WERI-Rb-1 (cell line): ENCODE measurements at places on chromosomes 16 and 17.
A peak's percentile ranks its signal among the peaks of the same experiment; 100 is the strongest.

- no peak for DNase-seq
Observed at GRCh38 chr17:27755706-27756466, 44.4 kb downstream of the NOS2 start.

GRCh38 chr17:17528696-17529652, 32.8 kb upstream of the RASD1 start:
- no peak for DNase-seq

DNA sequence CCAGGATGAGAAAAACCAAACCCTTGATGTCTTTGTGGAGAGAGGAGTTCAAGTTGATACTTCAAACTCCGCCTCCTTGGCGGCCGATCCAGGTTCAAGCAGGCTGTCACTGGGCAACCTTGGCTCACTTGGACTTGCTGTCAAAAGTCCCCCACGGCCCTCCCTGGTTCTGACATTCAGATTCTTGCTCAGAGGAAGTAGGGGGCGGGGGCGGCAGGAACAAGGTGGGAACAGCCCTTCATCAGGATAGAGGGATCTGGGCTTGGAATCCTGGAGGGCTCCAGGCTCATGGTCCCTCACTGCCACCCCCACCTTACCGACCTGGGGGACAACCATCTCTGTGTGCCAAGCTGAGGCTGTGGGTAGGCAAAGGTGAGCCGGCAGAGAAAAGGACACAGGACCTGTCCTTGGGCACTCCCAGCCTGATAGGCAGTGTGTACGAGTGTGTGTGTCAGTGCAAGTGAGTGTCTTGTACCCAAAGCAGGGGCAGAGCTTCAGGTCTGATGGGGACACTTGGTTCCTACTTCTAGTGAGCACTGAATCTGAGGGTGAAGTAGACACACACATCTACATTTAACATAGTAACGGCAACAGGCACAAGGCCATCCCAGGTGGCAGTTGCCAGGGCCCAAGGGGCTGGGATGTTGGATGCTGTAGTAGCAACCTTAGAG, 6.6 kb upstream of the TSPOAP1 start:
- no peak for DNase-seq

DNA sequence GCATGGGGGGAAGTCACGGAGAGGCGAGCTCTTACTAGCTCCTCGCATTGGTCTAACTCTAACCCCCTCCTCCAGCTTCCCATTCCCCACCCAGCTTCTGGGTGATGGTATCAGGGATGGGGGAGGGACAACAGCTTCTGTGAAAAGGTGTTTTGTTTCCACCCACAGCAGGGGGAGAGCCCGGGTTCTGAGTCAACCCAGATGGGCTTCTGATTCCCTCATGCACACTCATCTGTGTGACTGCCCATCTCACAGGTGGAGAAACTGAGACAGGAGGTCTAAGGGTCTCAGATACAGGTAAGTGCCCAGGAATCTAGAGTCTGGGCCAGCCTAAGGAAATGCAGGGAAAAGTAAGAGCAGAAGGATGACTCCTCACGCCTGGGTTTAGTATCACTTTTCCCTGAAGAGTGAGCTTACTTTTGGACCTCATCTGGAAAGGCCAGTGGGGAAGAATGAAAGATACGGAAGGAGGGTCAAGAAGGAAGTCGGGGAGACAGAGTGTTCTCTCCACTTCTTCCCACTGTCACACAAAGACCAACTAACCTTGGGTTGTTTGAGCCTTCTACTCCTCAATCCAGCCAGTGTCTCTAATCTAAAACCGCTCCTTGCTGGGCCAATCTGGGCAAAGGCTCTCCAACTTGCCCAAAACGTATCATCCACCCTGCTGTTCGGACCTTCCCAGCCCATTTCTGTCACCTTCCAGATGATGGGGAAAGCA, 3.1 kb upstream of the TLCD2 start:
- no peak for DNase-seq

GRCh38 chr16:79264237-79265109, 336.1 kb downstream of the MAF start:
- DNase-seq: no peak

DNA sequence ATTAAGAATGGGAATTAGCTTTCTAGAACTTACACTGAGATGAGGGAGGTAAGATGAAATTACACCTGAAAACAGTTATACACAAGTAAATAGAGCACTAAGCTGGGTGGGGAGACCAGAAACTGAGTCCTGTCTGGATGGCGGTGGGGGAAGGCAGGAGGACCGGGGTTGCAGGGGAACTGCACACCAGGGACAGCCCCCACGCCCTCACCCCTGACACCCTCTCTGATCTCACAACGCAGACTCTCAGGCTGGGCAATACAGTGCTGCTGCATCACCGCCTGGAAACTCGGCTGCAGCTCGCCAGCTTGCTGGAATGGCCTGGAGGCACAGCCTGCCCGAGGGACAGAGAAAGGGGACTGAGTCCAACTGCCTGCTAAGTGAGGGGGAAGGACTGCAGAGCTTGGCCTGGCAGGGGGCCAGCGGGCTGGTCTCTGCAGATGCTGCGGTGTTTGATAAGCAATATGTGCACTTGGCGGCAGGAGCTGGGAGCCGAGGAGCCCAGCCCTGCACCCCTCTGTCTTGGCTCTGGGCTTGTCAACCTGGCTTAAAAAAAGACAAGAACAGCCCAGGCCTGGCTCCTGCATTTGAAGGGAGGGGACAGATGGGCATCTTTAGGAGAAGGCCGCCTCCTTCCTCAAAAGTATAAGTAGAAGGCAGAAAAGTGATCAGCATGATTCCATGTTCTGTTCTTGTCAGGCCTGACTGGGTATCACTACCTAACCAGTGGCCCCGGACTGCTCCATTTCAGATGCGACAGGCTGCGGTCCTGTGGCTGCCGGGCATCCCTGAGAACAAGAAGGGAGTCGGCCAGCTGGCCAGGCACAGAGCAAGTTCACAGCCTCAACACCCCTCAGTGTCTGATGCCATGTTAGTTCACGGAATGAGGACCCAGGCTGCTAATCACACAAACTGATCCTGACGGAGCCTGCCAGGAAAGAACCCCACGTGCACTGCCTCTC, 30.2 kb downstream of the SPHK1 start:
- DNase-seq: no peak

DNA sequence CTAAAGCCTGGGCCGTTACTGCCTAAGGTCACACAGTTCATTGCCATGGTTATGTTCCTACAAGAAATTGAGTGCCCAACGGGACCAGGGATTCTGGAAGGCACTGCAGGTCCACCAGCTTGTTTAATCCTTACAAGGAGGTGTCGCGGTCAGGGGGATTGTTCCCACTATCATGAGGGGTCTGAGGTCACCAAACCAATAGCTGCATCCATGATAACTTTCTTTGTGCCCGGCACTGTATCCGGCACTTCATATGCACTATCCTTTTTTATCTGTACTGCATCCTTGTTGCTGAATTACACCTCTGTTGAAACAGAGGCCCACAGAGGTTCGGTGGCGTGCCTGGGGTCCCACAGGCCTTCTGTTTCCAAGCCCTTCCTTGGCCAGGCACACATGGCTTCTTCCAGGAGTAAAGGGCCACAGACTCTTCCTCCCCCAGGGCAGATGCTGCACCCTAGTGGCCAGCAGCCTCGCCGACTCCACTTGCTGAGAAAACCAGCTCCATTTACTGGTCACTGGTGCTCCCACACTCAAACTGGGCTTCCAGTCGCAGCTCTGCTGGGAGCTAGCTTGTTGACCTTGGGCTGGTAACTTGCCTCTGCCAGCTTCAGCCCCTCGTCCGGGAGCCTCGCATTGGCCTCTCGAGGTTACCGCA, 82.0 kb upstream of the PLCG2 start:
- DNase-seq: peak; percentile 51

DNA sequence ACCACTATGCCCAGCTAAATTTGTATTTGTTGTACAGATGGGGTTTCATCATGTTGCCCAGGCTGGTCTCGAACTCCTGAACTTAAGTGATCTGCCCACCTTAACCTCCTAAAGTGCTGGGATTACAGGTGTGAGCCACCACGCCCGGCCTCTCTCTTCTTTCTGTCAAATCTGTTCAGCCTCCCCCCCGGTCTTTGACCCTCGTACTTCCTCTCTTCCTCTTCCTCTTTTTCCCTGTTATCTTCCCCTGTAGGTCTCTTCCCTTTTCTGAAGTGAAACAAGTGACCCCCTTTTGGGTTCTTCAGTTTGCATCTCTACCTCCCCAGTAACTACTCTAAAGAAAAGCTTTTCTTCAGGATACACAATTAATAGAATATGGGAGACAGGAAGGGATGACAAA, 31.7 kb upstream of the DHX40 start:
- DNase-seq: no peak

DNA sequence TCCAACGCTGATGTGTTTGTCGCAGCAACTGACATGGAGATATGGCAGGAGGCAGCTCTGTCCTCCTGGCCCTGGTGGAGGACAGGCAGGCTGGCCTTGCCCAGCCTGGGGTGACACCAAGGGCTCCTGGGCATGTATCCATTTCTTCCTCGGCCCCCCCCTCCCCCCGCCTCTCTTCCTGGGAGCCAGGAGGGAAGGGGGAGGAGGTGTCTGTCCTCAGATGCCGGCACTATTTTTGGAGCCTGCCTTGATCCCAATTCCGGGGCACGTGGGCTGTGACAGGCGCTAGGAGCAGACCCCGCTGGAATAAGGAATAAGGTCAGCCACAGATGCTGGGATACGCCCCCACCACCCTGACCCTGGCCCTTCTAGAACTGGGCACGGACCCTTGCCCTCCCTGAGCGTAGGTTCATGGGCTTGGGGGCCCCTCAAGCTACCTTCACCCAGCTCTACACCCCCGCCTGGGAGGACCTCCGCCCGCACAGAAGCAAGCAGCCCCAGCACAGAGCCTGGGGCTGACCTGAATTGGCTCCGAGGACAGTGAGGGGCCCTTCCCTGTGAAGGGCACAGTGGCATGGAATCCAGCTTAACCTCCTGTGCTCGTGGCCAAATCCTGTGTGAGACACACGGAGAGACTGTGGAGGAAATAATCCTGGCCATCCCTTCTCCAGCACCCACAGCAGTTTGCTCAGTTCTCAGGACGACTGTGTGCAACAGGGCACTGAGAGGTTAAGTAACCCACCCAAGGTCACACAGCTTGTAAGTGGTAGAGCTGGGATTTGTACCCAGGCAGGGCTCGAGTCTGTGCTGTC, 24.1 kb downstream of the SEC14L5 start:
- DNase-seq: peak; percentile 39

DNA sequence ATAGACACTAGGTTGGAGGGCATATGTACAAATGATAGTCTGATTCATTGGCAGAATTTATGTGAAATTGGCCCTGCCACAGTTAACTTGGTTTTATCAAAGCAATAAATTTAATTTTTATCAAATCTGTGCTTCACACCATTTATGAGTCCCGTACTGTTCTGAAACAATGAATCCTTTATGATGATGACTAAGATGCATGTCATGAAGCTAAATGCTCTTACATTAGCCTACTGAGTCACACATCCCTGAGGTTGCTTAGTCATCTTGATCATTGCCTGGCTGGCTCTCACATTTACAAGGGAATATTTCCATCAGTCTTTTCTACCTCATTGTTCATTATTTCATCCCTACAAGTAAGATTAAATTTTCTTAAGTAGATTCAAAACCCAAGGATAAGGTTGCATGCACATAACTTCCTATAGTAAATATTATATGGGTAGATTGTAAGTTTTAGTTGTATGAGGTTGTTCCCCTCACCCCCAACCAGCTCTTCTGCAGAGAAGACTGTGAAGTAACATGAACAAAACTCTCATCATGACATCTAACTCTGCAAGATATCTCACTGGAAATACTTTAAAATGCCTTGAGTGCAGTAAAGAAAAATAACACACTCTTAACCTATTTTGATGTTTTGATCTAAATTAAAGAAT, 170.7 kb downstream of the CYB561 start:
- no peak for DNase-seq

GRCh38 chr16:49617710-49618330, 238.1 kb downstream of the ZNF423 start:
- no peak for DNase-seq

GRCh38 chr17:69593351-69593715, 178.8 kb downstream of the MAP2K6 start:
- DNase-seq: no peak

- no peak for DNase-seq
Observed at GRCh38 chr17:11490171-11490755, 108.0 kb upstream of the DNAH9 start.

GRCh38 chr16:1154887-1155331, 2.0 kb downstream of the CACNA1H start:
- no peak for DNase-seq

DNA sequence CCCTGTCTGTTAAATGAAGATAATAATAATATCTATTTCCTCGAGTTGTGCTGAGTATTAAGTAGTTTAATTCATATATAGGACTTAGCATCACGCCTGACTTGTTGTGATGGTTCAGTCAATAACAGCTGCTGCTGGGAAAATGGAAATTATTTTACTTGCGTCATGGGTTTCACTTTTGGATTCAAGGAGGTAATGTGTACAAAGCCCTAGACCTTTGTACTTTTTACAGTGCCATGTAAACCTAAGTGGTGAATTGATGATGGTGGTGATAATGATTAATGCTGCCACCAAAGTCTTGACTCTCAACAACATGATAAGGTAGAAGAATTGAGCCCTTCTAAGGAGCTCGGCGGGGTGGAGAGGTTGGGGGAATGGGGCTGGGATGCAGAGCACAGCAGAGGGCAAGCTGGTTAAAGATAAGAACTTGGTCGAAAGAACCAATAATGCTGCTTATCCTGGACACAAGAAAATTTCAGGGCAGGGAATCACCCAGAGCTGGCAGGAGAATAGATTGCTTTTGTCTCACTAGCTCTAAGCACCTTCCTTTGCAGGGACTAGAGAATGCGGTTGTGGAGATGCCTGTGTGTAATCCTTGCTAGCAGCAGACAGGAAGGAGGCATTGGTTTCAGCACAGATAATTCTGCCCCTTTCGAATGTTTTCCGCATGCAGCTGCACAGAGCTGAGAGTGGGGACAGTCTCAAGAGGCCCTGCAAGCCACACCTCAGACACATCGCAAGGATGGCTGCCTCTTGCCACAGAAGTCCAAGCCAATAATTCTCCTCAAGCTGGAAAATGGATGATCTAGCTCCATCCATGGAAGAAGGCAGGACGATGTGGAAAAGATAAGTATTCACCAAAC, 187.1 kb downstream of the TMEM114 start:
- no peak for DNase-seq

GRCh38 chr16:25996052-25996451, 304.3 kb downstream of the HS3ST4 start:
- no peak for DNase-seq

DNA sequence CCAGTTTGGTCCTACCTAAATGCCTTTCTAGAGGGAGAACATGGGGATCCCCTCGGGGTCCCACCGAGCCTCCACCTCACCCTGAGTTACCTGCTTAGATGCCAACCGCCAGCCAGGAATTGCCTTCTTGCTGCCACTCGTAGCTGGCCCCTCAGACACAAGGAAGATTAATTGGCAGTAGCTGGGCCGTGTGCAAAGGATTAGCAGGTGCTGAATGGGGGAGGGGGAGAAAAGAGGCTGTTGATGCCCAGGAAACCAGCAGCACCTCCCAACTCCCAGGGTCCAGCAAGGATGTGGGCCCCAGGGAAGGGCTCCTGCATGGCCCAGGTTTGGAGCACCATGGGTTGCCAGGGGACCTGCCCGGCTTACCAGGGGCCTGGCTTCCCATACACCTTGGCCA, at the start of gene CNGB1:
CNGB1 (minus strand) TSS at position 159 of the 400 bp plus-strand sequence. CDS start 3,842 bp downstream, outside the sequence.
- DNase-seq: peak; percentile 76

DNA sequence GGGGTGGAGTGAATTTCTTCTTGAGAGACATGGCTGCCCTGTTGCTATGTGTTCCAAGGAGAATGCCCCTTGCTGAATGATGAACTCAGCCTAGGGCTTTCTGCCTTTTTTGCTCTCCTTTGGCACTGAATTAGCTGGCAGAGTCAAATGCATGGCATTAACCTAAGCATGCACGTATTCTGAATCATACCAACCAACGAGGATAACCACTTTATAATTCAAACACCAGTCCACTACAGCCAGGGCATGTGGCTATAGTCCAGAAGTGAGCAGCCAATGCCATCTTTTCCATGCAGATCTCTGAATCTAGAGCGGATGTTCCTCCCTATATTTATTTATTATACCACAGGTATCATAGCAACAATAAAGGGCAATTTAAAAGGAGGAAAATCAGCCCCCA, 15.7 kb downstream of the TMIGD1 start:
- DNase-seq: no peak
